ENCODE measurements at places on chromosomes 16 and 17.

GRCh38 chr16:988471-989353 lies 7.1 kb downstream of the SOX8 start:
- DNase-seq: no peak

DNA sequence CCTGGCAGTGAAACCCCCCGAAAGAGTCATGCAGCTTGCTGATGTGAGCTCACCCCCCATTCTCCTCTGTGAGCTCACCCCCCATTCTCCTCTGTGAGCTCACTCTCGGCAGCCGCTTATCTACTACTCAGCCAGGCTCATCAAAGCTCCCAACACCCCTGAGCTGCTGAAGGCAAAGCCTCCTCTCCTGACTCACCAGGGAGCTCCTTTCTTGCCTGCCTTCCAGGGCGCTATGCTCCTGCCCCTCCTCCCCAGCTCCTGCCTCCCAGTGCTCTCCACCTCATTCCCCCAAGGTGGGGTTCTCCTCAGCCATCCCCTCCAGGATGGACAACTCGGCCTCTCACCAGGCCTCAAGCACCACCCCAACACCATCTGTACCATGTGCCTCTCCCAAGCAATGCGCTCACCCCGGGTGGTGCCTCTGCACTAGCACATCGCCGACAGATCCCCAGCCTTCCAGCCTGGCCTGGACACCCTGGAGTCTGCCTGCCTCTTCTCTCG lies 27.7 kb upstream of the FAAP100 start:
- no peak for DNase-seq

- DNase-seq: no peak
Observed at GRCh38 chr16:49492896-49493626, 119.5 kb downstream of the C16orf78 start.

DNA sequence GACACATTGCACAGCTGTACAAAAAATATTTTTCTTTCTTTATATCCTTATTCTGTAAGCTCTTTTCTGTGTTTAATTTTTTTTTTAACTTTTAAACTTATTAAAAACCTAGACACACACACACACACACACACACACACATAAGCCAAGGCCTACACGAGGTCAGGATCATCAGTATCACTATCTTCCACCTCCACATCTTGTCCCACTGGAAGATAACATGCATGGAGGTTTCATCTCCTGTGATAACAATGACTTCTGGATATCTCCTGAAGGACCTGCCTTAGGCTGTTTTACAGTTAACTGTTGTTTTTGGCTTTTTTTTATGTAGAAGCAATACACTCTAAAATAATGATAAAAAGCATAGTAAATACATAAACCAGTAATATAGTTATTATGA lies 71.2 kb downstream of the TNRC6C start:
- no peak for DNase-seq

DNA sequence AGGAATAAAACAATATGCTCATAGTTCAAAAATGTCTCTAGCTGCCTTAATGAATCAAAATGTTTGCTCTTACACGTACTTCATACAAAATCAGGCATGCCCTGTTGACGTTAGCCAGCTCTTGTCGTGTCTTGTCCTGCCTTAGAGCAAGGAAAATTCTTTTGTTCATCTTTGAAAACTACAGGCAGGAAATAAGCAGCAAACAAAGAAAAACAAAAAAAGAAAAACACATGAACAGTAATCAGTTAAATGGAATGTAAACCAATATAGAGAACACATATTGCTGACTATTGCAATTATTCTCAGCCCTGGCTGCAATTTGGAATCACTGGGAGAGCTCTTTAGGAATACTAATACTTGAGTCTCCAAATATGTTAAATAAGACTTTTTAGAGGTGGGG lies 1.7 kb downstream of the CAPNS2 start:
- no peak for DNase-seq

DNA sequence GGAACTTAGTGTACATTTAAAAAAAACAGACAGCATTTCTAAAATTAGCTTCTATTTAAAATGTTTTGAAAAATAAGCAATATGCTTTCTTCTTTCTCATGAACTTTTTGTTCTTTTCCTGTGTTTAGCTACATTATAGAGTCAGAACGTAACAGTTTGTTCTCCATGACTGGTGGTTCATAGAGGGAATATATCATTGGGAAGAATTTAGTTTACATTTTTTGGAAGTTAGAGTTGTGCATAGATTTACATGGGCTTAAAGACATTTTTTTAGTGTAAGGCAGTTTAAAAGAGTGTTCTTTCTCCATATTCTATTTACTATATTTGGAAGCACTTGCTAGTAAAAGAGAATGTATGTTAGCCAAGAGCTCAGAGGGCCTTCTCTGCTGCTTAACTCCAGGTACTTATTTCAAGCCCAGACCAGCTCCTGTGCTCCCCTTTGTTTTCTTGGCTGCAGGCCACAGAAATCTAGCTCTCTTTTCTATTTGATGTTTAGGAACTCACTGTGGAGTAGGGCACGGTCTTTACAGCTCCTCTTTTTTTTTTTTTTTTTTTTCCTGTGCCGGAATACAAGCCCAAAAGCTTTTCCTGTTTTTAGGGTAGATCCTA lies 20.2 kb downstream of the AP2B1 start:
- no peak for DNase-seq

- DNase-seq: no peak
Observed at GRCh38 chr17:30472238-30472890, 4.8 kb upstream of the GOSR1 start.

GRCh38 chr16:52773026-52773425 lies 226.1 kb upstream of the TOX3 start:
- no peak for DNase-seq

DNA sequence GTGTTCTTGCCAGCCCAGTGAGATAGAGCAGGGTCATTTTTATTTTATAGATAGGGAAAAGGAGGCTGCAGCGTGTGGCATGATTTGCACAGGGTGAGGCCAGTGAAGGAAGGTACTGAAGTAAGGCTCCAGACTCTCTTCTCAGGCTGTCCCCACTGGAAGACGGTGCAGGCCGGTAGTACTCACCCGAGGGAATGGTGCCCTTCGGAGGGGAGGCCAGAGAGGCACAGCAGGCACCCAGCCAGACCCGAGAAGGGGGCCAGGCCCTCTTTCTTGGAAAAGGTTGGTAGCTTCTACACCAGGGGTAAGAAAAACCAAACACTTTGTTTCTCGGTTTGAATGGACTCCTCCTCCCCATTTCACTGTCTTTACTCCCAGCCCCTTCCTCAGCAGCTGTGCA lies 288 bp downstream of the ANKRD40CL start:
- no peak for DNase-seq

DNA sequence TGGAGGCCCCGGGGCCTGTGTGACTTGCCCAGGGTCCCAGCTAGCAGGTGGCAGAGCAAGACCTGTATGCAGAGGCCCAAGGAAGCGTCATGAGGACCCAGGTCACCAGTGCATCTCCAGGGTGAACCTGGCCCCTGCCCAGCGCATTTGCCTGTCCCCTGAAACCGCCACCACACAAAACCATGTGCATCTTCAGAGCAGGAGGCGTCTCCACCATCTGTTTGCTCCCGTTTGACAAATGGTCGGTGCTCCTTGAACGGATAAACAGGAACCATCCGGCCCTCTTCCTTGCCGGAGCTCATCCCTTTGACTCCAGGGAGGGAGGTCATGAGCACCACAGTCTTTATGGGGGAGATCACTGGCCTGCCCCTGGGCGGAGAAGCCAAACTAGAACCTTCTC lies 62.5 kb downstream of the JPH3 start:
- no peak for DNase-seq

DNA sequence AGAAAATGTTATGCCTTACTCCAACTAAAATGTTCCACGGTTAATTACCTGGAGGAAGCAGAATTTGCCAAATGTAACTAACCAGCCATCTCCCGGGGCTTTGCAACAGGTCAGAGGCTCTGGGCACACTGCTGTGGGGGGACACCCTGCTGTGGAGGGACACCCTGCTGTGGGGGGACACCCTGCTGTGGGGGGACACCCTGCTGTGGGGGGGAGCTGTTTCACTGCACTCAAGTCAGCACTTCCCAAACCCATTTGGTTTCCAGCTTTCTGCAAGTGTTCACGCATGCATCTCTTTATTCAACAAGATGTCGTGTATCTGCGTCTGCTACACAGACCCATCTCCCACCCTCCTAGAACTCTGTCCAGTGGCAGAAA lies 239.5 kb downstream of the C16orf95 start:
- DNase-seq: no peak

DNA sequence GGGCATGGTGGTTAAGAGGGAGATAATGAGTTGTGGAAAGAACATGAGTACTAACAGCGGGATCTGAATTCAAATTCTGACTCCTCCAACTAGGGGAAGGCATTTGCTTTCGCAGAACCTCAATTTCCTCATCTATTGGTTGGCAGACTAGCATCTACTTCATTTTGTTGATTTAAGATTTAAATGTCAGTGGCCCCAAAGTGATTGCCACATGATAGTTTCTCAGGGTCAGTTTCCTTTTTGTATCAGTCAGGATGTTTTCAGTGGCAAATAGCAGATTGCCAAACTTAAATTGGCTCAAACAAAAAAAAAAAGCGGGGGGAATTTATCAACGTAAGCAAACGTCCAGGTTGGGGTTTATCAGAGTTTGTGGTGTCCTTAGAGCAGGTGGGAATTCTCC lies 25.1 kb upstream of the NOS2 start:
- no peak for DNase-seq

DNA sequence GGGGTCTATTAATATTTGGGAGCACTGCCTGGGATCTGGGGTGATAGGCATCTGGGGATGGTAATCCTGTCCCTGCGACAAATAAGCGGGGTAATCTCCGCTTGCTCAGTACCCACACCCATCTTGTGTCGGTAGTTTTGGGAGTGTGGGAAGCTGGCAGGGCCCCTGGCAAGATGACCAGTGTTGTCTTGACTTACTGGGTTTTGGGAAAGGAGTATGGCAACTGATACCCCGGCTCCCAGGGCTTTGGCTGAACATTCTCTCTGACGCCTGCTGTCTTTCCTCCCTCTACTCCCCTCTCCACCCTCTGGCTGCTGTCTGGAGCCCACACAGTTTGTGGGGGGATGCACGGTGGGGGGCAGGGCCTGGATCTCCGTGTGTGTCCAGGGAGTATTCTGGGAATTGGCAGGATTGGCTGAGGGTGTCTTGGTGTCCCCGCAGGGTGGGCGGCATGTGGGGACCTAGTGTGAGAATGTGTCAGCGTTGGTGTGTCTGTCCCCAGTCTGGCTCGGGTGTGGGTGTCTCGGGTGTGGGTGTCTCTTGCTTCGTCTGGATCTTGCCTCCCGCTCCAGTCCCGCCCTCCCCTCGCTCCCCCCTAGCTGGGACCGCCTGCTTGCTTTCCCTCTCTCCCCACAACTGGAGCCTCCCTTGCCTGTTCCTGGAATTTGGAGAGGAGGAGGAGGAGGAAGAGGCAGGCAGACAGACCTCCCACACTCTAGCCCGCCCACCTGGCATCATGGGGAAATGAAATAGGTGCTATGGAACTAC lies 12.0 kb downstream of the RARA start:
- no peak for DNase-seq

DNA sequence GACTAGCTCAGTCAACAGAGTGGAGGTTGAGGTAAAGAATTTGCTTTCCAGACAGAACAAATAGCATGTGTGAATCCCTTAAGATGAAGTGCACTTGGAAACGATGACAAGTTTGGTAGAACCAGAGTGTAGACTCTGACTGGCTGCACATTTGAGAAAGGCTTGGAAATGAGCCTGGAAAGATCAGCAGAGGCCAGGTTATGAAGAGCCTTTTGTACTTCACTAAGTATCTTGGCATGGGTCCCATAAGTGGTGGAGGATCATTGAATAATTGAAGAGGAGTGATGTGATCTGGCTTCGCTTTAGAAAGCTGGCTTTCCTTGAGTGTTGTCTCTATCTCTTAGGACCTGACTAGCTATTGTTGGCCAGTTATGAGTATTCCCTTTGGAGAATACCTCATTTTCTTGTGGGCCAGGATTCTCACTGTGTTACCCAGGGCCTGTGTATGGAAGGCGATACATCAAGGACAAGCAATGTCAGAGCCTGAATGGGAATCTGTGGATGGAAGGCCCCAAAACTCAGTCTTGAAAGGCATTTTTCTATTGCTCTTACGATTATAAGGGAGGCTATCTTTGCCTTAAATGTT lies 329.8 kb downstream of the UTP18 start:
- no peak for DNase-seq

DNA sequence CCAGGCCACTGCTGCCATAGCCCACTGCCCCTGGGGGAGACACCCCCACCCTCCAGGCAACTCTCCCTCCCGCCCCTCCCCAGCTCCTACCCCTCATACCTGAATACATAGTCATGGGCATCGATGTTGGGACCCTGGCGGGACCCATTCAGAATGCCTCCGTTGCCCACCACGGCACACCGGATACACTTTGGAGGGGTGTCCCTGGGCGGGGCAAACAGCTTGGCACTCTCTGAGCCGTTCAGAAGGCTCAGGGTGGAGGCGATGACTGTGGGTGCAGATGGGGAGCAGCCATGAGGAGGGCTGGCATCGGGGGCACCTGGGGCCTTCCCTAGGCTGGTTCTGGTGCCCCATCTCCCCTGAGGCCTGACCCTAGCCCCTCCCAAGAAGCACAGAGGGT lies 12.6 kb downstream of the ST6GALNAC2 start:
- no peak for DNase-seq

DNA sequence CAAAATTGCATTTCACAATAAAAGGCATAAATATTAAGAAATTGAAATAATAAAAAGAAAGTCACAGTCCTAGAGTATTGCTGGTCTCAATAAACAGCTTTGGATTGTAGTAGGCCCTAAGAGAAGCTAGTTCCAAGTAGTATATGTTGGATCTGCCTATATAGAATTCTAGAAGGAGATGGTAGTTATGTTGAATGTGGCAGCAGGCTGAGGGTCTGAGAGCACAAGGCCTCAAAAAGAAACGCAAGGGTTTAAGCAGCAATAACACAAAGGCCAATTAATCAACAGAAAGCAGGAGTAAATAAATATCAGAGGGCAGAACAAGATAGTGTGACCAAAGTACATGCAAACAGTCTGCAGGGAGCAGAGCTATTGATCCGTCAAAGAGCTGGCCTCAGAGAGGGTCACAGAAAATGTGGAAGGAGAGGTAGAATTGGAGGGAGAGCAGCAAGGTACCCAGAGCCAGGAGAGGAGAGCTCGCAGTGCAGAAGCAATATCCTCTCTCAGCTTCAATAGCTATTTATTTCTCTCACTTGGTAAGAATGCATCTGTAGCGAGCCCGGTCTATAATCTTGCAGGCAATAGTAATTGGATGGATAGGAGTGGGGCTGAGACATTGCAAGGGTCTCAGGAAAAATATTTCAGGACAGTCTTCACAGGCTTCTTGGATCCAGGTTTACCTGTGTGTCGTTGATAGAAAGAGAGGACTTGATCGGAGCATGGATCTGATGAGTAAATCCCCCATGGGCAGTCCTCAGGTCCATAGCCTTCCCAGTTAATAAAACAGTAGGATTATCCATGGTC lies 25.1 kb upstream of the MED13 start:
- DNase-seq: no peak

- no peak for DNase-seq
Observed at GRCh38 chr17:49555495-49556222, 20.0 kb upstream of the NXPH3 start.

- DNase-seq: no peak
Observed at GRCh38 chr17:19018600-19018950, 14.0 kb upstream of the FAM83G start.

- no peak for DNase-seq
Observed at GRCh38 chr17:34241062-34241461, 14.0 kb upstream of the CCL2 start.

- DNase-seq: no peak
Observed at GRCh38 chr16:5072334-5073278, 963 bp downstream of the ALG1 start.

- DNase-seq: no peak
Observed at GRCh38 chr17:33469911-33470310, 176.8 kb upstream of the ASIC2 start.

All from glomerular endothelial cell (primary cell).